ENCODE measurements at places on chromosomes 5 and 9.

DNA sequence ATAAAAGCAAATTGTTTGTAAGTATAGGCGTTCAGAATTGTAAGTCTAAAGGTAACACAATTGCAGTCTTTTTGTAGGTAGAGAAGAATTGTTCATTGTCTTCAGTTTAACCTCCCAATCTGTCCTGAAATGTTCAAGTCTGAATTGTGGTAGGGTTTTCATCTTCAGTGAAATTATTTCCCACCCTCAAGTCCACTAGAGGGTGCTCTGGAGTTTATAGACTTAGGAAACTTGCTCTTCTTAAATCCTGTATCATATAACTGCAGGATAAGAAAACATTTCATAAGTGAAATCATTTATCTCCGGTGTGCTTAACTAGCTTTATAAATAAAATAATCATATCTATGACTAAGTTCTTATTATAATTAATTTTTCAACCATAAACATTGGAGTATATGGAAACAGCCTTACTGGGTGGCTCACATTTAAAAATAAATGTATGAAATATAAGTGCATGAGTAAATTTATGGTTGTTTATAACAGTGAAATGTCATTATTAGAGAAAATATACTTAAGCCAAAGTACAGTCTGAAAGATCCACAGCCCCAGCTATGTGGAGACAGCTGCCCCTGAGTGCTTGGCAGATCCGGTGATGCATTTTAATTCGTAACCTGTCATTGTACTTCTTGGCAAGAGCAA lies 182.4 kb upstream of the OTULINL start:
- DNase-seq = peak; percentile 18

GRCh38 chr5:142304013-142304701 lies 20.7 kb downstream of the SPRY4 start:
- DNase-seq = no peak

DNA sequence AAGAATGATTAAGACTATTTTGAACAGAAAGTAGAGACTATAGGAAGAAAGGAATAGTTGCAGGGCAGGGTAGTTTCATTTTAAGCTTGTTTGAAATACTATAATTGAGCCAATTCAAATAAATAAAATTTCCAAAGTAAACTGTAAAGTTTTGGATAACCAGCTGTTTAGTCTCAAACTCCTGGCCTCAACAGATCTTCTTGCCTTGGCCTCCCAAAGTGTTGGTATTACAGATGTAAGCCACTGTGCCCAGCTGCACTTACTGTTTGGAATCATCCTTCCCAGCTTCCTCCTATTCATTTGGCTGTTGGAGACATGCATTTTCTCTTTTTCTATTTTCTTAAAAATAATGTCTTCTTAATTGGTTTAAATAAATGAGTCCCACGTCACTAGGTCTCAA lies 231.0 kb downstream of the NNT start:
- DNase-seq = no peak

GRCh38 chr9:101736717-101737116 lies 1.7 kb downstream of the GRIN3A start:
- DNase-seq = no peak

- DNase-seq = no peak
These were observed 89.7 kb downstream of the MLLT3 start for GRCh38 chr9:20532584-20532983.

- no peak for DNase-seq
These were observed 136.2 kb downstream of the CFAP90 start for GRCh38 chr5:7714697-7715096.

- DNase-seq = no peak
These were observed 232.0 kb upstream of the ANKRD55 start for GRCh38 chr5:56464935-56465768.

DNA sequence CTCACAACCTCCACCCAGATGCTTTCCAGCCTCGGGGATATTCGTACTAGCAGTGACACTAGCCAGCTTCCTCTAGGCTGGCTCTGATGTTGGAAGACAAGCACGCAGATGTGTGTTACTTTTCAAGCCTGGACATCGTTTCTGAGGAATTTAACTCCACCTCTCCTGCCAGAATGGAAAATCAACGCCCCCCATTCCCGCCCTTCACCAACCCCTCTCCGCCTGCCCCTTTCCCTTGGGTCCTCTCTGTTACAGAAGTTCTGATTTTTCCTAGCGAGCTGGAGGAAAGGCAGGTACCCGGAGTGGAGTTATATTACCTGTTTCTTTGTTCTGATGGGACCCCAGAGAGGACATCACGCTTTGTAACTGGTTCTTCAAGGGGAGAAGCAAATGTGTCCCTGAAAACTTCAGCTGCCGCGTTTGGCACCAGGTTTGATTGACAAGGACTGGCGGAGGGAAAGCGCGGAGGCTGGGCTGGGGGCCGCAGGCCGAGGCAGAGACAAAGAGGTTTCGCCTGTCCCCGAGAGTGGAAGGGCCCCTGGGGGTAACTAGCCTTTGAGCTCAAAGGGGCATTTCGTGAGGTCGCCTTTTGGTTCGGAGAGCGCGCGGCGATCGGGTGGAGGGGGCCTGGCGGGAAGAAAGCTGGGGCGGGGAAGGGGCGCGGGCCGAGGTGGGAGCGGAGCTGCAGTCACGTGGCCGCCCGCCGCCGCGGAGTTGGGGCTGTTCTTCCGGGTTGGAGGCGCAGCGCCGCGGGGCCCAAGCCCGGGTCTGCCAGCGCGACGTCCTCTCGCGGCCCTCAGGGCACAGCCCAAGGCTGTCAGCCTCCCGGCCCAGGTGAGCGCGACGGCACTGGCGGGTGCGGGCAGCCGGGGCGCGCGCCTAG lies at the start of gene NNT:
Gene NNT (plus strand): TSS at position 720 of the 883 bp plus-strand sequence. CDS start 6,016 bp downstream, outside the sequence.
- peak; percentile 65 for DNase-seq

DNA sequence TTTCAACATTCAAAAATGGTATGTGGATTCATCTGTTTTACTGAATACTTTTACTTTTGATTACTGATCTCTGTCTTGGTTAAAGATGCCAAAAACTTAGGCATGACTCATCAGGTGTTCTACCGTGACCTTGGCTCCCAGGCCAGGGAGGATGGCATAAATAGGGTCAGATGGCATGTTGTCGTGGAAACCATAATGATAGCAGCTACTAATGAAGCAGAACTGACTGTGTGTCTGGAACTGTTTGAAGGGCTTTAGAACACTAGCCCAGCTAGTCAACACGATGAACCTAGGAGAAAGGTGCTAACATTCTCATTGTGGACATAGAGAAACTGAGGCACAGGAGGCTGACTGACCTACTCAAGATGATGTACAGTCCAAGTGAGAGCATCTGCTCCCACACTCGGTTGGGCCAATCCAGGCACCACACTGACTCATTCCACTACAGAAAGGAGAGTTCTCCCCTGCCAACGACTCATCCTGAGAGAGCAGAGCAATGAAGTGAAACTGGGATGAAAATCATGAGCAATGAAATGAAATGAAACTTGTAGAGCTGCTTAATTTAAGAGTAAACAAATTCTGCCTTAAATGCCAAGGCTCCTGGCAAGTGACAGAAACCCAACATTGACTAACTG lies 116.0 kb downstream of the TENT4A start:
- no peak for DNase-seq

DNA sequence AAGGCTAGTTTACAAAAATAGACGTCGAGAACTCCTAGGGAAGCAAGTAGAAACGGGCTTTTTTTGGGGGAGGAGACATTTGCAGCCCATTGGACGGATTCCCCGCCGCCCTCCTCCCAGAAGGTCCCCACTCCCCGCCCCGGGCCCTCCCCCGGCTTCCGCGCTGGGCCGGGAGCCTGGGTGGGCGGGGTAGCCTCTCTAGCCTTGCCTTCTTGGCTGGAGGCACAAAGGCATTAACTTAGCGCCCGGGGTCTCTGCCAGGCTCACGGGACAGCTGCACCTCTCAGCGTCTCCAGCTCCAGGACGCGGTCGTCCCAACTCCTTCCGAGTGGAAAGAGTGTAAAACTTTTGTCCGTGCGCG lies at the start of gene DMRTA1:
Gene DMRTA1 (plus strand): TSS at position 236 of the 361 bp plus-strand sequence. CDS start 242 bp downstream, outside the sequence.
- DNase-seq = peak; percentile 25

- DNase-seq = no peak
These were observed 12.1 kb downstream of the FAM78A start for GRCh38 chr9:131264231-131264630.

DNA sequence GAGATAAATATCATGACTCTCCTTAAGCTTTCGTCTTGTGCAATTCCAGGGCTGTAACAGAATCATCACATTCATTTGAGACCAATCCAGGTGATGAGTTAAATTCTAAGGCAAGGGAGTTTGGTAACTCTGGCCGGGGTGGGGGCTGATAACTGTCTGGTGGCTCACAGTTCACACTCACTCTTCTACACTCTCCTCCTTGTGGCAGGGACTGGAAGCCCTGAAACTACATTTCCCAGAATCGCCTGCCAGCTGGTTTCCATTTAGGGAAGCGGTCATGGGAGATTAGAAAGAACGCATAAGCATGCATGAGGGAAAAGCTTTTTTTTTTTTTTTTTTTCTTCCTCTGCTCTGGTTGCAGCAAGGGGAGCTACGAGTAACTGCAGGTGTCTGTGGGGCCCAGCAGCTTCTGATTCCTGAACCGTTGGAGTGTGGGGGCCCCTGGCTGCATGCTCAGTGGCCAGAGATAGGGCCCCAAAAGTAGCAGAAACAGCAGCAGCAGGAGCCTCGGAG lies 154.8 kb upstream of the TBC1D2 start:
- DNase-seq = no peak

- DNase-seq = no peak
These were observed 149.7 kb downstream of the SGCD start for GRCh38 chr5:156476678-156477077.

GRCh38 chr9:33498387-33498786 lies 24.7 kb upstream of the NOL6 start:
- no peak for DNase-seq

DNA sequence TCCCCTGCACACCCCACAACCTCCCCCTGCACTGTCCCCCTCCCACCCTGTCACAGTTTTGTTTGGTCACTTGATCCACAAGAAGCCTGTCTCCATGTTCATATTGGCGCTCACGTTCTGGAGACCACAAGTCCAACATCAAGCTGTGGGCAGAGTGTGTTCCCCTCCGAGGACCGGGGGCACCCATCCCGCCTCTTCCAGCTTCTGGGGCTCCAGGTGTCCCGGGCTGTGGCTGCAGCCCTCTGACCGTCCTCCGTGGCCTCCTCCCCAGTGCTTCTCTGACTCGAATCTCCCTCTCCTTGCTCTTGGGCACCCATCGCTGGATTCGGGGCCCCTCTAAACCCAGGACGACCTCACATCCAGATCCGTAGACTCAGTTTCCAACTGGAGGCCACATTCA lies 49.2 kb downstream of the PLEKHG4B start:
- DNase-seq = no peak

DNA sequence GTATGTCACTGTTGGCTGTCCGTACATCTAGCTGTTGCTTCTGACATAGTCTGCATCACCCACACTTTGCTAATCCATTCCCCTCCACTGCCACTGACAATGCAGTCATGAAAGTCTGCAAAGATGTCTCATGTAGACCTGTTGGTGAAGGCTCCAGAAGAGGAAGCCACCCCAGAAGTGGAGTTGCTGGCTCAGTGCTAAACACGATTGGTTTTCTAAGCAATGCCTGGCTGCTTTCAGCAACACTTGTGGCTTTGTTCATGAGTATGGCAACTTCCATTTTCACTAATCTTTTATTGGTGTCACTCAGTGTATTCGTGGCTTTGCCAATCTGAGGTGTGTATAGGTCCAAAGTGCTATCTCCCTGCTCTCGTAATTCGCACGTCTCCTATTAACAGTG lies 288.1 kb downstream of the GADD45G start:
- no peak for DNase-seq

DNA sequence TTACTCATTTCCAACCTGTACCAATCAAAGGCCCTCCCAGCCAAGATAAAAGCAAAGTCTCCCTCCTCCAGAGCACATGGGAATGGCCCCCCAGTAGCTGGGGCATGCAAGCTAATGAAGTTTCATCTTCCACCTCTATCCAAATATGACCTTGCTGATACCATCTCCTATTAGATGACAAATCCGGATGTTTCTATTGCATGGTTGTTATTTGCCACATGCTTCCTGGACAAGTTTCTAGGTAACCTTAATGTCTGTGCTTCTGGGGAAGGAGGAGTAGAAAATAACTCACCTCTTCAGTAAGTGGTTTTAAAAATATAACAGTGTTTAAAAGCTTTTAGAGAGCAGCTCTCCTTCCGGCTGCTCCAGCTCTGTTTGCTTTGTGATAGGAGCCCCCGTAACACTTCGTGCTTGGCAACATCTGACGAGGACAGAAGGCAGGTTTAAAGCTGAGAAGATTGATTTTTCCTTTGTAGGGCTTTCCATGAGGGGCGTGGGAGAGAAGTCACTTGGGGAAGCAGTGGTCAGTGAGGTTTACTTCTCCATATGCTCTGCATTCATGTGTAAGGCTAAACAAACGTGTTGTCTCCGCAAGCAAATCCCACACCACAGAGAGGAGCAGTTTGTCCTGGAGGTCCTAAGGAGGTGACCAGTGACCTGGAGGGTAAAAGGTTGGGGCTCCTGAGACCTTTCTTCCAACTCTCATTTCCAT lies 40.3 kb upstream of the GLRX start:
- no peak for DNase-seq

DNA sequence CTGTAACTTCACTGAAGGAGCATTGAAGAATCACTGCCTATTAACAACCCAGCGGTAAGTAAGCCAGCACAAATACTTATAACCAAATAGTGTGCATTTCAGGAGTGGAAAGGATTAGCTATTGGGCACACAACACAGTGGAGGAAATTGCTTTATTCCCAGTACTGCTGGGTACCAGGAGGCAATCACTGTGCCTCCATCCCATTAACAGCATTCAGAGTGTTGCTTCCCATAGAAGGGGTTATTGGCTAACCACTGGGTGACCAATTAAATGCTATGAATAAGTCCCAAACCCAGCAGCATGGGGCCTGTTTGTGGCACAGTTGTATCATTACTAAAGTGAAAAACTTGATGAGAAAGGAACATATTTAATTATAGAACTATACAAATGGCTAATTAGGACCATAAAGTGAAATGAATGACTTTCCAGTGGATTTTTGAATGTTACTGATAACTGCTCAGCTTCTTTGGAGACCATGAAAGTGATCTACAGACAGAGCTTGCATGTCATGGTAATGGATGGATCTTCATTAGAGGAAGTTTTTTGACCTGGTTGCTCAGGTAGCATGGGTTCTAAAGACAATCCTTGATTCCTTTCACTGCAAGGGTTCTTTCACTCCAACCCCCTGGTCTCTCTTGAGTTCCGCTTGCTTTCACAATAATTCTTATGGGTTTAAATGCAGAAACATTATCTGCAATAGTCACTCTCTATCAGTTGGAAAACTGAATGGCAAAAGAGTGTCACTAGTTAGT lies 413.3 kb upstream of the RORB start:
- no peak for DNase-seq

DNA sequence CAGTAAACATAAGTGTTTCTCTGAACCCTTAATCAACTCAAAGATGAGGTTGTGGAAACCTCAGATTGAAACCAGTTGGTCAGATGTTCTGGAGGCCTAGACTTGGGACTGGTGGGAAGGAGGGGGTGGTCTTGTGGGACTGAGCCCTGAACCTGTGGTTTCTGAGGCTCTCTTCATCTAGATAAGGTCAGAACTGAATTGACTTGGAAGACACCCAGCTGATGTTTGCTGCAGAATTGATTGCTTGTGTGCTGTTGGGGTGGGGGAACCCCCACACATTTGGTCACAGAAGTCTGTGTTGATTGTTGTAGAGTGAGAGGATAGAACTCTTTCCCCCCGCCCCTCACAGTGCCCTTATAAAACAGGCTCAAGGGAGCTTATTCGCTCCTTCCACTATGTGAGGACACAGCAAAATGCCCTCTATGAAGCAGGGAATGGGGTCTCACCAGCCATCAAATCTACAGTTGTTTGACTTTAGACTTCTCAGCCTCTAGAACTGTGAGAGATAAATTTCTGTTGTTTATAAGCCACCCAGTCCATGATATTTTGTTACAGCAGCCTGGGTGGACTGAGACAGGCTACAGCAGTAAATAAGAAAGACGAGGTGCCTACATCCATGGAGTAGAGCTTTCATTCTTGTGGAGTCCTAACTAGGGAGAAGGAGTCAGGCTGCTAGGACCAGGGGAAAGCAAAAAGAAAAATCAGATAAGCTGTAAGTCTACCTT lies 25.7 kb upstream of the UGCG start:
- DNase-seq = no peak
